ENCODE measurements at places on chromosomes 16 and 17.

- DNase-seq = no peak
Observed at GRCh38 chr16:56981729-56982271, 7.6 kb upstream of the NLRC5 start.

DNA sequence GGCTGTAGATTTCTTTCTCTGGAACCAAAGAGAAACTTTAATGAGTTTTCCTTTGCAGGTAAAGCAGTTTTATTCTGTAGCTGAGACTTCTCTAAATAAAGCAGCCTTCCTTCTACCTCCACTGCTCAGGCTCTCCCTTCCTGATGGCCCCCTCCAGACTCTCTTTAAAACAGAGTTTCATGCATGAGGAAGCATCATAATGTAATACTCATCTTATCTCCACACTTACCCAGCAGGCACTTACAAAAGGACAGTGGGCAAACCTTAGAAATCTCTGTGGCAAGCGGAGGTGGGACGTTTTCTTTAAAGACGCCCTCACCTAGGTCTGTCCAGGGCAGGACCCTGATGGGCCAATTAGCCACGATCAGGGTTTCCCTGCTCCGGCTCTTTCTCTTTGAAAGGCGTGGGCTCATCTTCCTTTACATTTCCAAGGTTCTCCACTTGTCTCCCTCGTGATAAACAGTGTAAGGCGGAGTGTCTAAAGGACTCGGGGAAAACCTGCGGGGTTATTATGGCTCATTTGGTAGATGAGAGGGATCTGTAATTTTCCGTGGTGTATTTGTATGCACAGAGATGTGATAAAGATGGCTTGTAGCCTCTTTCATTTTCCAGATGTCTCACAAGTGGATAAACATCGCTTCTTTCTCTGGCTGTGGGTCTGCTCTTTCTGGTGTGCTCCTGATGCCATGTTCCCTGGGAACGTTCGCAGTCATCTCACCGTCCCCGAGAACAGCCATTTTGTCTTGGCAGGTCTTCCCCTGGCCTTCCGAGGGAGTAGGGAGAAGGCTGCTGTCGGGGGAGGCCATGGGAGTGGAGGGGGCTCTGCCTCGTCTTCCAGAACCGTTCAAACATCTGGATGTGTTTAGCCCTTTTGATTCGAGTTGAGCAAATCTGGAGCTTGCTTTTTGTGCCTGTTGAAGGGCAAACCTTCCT, 239.0 kb downstream of the CCDC182 start:
- no peak for DNase-seq

- no peak for DNase-seq
Observed at GRCh38 chr16:8899709-8900317, 17.7 kb downstream of the LITAFD start.

DNA sequence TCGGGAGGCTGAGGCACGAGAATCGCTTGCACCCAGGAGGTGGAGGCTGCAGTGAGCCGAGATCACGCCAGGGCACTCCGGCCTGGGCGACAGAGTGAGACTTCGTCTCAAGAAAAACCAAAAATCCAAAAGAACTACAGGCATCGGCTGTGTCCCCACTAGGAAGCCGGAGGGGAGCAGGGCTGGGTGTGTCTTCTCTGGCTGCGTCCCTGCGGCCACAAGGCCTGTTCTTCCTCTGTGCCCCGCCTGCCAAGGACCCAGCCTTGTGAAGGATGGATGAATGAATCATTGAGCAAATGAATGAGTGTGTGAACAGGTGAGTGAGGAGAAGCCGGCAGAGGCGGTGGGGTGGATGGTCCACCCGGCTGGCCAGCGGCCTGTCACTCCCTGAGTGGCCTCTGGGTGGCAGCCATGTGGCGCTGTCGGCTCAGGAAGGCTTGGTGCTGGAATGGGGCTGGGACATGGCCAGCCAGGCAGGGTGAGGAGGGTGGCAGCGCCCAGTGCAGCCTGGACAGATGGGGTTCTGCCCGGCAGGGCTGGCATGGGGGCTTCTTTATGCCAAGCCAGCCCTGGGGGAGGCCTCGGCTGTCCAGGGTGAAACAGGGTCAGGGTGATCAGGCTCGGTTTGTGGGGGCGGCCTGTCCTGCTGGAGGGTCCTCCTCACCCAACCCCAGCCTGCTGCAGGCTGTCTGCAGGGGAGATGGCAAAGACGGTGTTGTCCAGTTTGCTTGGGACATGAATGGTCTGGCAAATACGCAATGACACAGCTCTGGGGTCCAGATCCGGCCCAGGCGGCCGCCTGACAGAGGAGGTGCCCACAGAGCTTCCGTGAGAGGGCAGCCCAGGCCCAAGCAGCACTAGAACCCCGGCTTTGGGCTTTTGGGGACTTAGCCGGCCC, 21.7 kb downstream of the SLC25A10 start:
- DNase-seq = peak; percentile 91

GRCh38 chr17:77036841-77037381, 103.9 kb upstream of the SEC14L1 start:
- DNase-seq = no peak

GRCh38 chr17:44630703-44631102, 25.6 kb upstream of the MEIOC start:
- DNase-seq = no peak

DNA sequence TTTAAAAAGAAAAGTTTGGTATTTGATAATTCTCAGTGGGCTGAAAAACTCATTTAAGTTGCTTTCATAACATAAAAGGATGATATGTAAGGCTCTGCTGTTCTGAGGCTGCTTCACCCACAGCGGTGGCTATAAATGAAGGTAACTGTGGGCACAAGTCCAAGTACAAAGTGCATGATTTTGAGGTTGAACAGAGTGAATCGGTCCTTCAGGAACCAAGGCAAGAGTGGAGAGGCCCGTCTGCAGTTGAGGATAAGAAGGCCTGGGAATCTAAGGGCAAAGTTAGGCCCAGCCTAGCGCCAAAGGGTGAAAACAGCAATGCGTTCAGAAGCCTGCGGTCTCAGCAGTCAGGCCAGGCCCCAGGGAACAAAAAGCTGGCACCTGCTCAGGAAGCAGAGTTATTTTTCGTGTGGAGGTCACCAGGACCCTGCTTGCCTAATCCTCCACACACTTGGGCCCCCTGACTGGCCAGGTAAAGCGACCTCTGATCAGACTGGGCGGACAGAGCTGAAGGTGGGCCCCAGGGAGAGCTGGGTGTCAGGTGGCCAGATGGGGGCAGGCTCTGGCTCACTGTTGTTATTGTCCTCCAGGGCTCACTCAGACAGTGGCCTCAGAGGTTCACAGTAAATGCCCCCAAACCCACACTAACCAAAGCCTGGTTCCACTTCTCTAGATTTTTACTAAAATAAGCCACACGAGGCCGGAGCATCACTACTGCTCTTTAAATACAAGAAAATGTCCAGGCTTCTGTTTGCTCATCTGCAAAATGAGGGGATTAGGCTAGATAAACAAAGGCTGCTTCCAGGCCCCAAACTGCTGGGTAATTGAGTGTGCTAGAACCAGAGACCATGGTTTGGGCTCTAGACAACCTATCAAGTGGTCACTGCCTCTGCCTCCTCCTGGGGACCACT, 46.5 kb downstream of the TEX2 start:
- DNase-seq = peak; percentile 49

GRCh38 chr17:4751932-4752331, 12.2 kb upstream of the CXCL16 start:
- DNase-seq = no peak

Data from body of pancreas (tissue), 4 donors.